ENCODE measurements at places on chromosomes 3 and 15.

DNA sequence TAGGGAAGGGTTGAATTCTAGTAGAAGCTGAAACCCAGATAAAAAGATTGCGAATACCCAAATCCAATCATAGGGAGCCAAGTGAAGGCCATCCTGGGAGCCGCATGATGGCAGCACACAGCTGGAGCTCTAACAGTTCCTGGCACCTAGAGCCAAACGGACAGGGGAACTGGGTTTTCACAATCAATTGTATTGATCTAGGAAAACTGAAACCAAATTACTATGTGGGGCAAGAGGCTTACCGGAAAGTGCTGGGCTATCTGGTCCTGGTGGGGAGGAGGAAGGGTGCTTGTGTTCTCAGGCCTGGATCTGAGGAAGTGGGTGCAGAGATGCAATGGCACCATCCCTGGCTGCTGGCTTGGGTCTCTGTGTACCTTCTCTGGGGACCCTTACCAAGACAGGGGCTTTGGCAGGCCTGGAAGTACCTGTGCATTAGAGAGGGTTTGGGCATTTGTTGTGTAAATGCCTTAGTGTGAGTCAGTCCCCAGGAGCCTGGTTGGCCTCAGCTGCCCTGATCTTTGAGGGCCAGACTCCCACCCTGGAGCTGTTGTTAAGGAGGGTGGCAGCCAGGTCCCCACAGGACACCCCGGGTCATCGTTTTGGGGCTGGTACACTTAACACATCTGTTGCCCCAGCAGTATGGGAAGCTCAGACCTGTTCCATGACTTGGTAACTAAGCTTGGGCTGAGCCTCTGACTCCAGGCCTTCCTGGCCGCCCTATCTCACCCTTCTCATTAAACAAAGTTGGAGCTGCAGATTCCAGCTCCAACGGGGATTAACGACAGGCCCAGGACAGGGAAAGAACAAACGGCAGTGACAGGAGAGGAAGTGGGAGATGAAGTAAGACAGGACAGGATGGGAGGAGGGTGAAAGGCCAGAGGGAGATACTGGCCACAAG is 8.9 kb upstream of the FURIN start:
- no peak for DNase-seq

DNA sequence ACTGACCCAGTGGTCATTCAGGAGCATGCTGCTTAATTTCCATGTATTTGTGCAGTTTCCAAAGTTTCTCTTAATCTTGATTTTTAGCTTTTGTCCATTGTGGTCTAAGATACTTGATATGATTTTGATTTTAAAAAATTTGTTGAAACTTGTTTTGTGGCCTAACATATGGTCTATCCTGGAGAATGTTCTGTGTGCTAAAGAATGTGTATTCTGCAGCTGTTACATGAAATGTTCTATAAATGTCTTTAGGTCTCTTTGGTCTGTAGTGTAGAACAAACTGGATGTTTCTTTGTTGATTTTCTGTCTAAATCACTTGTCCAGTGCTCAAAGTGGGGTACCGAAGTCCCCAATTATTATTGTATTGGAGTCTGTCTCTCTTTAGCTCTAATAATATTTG is 17.4 kb downstream of the CEP63 start:
- no peak for DNase-seq

- peak; percentile 38 for DNase-seq
These were observed 19.6 kb upstream of the C15orf61 start for GRCh38 chr15:67501177-67501835.

GRCh38 chr3:127745656-127746399 is 73.1 kb downstream of the ABTB1 start:
- DNase-seq: no peak

GRCh38 chr3:46672349-46672695 is 21.2 kb downstream of the ALS2CL start:
- no peak for DNase-seq

- no peak for DNase-seq
These were observed 116.1 kb upstream of the SLC7A14 start for GRCh38 chr3:170701696-170702678.

- peak; percentile 69 for DNase-seq
These were observed 499 bp downstream of the RABL3 start for GRCh38 chr3:120741837-120742197.

DNA sequence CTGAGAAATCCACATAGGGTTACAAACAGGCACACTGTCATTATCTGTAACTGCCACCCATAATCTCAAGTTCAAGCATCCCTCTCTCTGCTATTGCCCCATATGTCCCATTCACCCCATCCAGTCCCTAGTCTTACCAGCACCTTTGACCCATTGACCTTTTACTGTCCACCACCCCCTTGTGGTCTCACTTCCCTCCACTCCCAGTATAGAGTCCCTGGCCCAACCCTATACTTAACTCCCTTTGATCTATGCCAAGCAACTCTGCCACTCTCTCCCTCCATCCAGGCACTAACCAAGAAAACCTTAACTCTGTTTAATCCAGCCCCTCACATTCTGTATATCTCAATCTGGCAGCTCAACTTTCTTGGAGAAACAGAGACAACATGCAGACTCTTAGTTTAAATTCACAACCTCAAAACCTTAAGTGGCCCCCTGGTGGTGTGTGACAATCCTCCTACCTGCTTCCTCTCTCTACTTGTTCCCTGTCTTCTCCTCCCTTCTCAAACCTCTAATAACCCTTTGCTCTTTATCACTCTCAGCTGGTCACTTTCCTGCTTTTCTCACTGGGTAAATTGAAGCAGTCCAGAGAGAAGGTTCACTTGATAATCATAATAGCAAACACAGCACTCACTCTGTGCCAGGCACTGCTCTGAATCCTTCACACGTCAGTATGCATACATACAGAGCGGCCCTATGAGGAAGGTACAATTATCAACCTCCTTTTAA is 162.7 kb downstream of the STT3B start:
- DNase-seq: peak; percentile 23

- DNase-seq: no peak
These were observed 785 bp upstream of the IFT57 start for GRCh38 chr3:108222853-108223565.

GRCh38 chr3:112334691-112335433 is 1.9 kb downstream of the CD200 start:
- no peak for DNase-seq

- DNase-seq: peak; percentile 51
These were observed 228.2 kb upstream of the ZPLD1 start for GRCh38 chr3:102206511-102207031.

DNA sequence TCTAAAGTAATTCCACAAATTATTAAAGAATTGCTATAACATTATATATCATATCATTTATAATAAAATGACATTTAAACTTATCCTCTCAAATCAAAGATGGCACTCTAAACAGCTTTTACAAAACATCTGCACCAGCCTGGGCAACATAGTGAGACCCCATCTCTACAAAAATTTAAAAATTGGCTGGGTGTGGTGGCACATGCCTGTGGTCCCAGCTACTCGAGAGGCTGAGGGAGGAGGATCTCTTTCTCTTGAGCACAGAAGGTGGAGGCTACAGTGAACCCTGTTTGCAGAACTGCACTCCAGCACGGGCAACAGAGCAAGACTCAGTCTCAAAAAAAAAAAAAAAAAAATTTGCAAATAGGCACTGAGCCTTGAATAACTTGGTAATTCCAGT is 63.1 kb downstream of the PIK3CB start:
- no peak for DNase-seq

DNA sequence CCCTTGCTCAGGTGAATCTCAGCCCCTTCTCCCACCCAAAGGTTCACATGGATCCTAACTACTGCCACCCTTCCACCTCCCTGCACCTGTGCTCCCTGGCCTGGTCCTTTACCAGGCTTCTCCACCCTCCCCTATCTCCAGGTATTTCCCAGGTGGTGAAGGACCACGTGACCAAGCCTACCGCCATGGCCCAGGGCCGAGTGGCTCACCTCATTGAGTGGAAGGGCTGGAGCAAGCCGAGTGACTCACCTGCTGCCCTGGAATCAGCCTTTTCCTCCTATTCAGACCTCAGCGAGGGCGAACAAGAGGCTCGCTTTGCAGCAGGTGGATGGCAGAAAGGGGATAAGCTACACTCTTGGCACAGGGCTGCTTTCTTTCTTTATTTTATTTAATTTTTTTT is 4.5 kb downstream of the FAM131A start:
- no peak for DNase-seq

GRCh38 chr15:68644083-68644904 is 65.5 kb downstream of the CORO2B start:
- DNase-seq: no peak

GRCh38 chr3:186440891-186441290 is 78.9 kb upstream of the DGKG start:
- DNase-seq: no peak

- no peak for DNase-seq
These were observed 89.7 kb upstream of the PROK2 start for GRCh38 chr3:71874618-71875017.

DNA sequence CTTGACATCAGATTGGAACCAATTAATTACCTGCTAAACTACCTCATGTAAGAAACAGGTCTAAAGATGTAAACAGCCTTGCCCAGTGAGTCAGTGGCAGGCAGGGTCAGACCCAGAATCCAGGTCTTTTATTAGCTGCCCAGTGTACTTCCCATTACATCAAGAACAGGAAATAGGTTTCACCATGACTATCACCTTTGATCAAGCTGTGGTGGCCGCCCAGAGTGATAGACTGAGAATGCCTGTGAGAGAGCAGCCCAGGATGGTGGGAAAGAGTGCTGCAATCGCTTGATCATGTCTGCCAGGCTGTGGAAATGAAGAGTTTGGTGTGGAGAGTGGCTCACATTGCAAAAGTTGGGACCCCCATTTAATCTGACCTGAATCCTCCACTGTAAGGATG is 61.3 kb upstream of the PIAS1 start:
- no peak for DNase-seq

- no peak for DNase-seq
These were observed 114.6 kb downstream of the TUSC7 start for GRCh38 chr3:116824208-116824607.

GRCh38 chr15:78931439-78932257 is 13.2 kb downstream of the CTSH start:
- DNase-seq: no peak

- DNase-seq: peak; percentile 61
These were observed 160.5 kb downstream of the FGF12 start for GRCh38 chr3:192566706-192567290.

GRCh38 chr3:106729481-106729880 is 647.8 kb upstream of the CCDC54 start:
- no peak for DNase-seq

DNA sequence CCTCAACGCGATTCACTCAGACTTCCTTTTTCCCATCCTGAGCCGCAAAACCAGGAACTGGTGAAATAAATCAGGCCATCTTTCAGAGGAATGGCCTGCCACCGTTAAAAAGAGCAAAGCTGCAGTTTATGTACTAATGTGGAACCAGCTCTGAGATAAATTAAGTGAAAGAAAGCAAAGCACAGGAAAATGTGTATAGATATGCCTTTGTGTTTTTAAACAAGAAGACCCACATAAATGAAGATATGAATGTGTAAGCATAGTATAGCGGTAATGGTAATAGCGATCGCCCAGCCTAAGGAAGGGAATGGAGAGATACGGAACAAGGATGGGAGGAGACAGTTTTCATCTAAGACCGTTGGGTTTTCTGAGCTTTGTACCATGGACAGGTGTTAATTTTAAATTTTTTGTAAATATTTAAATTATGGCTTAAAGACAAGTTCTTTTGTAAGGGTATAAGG is 30.8 kb upstream of the RPN1 start:
- DNase-seq: no peak

- DNase-seq: peak; percentile 84
These were observed 10.6 kb downstream of the LSG1 start for GRCh38 chr3:194661374-194661773.

DNA sequence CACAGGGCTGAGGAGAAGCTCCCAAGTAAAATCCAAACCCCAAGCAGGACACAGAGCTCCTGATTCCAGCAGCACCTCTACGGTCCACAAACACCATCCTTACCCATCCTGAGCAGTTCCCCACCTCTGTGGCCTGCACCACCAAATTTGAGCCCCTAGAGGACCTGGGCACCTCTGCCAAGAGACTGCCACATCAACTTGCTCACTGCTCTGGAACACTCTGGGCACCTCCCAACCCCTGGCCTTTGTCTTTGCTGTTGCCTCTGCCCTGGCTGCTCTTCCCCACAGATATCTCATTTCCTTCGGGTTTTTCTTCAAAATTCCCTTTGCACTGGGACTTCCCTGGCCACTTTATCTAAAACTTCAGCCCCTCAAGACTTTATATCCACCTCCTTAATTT is 5.8 kb downstream of the RLBP1 start:
- DNase-seq: no peak

DNA sequence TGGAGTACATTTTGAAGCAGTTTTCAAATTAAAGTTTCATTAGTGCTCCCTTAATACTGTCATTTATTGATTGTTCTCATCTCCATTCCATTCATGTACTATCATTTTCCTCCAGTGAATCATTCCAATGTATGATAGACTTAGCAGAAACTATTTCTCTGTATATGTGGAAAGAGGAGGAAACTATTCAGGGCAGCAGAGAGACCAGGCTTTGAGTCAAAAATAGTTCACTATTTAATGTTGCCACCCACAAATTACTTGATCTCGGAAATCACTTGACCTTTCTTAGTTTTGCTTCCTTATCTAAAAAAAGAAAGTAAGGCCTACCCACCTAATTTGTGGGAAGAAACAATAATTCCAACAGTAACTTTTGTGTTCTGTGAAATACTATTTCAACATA is 610.5 kb upstream of the ZNF385D start:
- no peak for DNase-seq

DNA sequence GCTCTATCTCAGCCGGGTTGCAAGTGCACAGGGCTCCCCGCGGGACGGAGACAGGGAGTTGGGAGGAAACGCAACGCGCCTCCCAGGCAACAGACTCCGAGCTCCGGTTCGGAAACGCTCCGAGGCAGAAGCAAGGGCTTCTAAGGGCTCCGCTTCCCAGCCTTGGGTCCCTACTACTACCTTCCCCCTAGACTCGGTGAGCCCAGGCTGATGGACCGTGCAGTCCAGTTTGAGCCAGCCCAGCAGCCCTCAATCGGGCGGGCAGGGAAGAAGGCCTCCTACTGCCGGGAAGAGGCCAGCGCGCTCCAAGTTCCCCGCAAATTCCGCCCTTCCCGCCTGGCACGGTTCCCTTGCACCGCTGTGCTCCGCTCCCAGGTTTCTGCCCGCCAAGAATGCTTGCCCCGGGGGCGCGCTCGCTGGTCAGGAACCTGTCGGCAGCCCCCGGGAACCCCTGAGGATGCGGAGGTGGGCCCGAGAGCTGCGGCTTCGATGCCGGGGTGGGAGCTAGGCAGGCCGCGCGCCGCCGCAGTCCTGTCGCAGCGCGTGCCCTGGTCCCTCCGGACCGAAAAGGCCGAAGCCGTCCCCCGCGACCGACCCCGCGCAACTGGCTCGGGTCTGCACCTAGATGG is 728 bp downstream of the TRANK1 start:
- DNase-seq: peak; percentile 57

DNA sequence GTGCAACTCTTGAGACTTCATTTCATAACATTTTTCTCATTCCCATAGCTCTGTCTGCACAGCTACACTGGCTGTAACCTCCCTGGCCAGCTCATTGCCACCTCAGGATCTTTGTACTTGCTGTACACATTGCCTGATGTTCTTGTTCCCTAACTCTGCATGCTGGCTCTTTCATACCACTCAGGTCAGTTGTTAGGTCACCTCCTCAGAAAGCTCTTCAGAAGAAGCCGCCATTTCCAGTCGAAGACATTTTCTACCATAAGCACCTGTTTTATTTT is 176.2 kb downstream of the AKAP13 start:
- no peak for DNase-seq

- DNase-seq: no peak
These were observed 48.8 kb downstream of the ACAP2 start for GRCh38 chr3:195394024-195394423.

Data from hematopoietic multipotent progenitor cell treated with erythropoietin and hydrocortisone succinate and interleukin-3 and kit ligand, for 8 days (in vitro differentiated cells).